Activated T-helper 1 cell treated with anti-CD3 and anti-CD28 coated beads, Interleukin-2, amount 50 U/mL, for 16 hours (primary cell): ENCODE measurements at places on chromosomes 4 and X.

- no peak for DNase-seq
Observed at GRCh38 chrX:17465201-17465600, 90.2 kb downstream of the NHS start.

DNA sequence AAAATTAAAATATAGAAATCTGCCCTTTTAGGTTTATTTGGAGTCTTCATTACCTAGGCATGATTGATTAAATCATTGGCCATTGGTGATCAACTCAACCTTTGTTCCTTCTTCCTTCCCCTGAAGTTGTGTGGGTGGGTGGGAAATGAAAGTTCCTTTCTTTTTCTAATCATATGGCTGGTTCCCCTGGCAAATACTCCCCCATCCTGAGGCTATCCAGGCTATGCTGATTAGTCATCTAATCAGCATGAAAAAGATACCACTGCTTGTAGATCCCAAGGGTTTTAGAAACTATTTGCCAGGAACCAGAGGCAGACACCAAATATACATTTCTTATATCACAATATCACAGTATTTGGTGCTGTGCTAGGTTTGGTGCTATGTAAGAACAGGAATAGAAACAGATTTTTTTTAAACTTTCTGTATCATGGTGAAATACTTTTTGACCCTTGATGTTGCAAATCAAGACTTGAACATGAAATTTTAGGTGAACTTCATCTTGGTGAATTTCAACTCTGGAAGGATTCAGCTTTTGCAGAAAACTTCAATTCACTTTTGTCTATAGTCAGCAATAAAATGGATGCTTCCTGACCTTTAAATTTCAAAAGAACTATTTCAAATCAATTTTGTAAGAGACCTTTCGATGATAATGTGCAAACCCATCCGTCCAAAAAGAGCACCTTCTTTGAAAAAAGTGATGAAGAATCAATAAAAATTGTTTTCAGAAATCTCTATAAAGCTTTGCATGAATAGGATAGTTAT is 71.1 kb downstream of the CCSER1 start:
- no peak for DNase-seq

DNA sequence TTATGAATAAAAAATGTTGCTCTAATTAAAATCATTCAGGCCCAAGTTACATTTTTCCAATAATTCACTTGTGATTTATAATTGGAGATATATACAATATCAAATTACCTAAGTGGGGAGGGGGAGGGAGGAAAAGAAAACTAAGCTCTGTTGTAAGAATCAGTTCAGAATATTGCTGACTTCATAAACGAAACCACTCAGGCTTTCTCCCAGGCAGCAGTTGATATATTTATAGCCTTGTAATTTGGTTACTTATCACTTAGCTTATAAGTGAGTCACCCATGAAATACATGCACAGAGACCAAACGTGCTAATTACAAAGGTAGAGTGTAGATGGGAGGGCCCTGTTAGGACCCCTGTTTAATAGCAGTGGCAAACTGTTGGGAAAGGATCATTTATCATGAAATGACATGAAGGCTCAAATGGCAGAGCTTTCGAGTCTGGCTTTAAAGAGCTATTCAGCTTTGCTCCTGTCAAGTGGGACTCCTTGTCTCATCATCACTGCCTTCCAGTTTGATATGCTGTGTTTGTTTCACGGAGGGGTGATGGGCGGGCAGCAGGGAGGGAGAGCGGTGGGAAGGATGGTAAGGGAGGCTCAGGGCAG is 105.6 kb upstream of the PGRMC2 start:
- DNase-seq = no peak

DNA sequence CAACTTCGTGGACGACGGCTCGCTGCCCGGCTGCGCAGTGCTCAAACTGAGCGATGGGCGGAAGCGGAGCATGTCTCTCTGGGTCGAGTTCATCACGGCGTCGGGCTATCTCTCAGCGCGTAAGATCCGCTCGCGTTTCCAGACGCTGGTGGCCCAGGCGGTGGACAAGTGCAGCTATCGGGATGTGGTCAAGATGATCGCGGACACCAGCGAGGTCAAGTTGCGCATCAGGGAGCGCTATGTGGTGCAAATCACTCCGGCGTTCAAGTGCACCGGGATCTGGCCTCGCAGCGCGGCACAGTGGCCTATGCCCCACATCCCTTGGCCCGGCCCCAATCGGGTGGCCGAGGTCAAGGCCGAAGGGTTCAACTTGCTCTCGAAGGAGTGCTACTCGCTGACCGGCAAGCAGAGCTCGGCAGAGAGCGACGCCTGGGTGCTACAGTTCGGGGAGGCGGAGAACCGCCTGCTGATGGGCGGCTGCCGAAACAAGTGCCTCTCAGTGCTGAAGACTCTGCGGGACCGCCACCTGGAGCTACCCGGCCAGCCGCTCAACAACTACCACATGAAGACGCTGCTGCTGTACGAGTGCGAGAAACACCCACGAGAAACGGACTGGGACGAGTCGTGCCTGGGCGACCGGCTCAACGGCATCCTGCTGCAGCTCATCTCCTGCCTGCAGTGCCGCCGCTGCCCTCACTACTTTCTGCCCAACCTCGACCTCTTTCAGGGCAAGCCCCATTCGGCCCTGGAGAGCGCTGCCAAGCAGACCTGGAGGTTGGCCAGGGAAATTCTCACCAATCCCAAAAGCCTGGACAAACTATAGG is 1.5 kb downstream of the MAB21L2 start:
- no peak for DNase-seq

DNA sequence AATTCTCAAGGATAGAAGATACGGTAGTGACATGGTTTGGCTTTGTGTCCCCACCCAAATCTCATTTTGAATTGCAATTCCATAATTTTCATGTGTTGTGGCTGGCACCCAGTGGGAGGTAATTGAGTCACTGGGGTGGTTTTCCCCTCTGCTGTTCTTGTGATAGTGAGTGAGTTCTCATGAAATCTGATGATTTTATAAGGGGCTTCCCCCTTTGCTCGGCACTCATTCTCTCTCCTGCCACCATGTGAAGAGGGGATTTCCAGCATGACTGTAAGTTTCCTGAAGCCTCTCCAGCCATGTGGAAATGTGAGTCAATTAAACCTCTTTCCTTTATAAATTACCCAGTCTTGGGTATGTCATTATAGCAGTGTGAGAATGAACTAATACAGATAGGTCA is 8.5 kb upstream of the SPANXN4 start:
- no peak for DNase-seq

DNA sequence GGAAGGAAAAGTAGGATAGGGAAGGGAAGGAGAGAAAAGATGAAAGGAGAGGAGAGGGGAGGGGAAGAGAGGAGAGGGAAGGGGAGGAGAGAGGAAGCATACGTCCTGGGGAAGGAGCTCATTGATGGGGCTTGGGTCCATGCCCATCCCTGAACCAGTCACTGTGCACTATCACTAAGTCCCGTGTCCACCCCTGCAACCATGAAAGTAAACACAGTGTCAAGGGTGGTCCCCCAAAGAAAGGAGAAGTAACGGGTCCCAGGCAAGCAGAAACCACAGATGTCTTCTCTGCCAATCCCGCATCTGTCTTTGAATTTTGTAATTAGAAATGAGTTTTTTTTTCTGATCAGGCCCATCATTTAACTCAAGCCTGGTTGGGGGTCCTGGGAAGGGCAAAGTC is 55.2 kb downstream of the LGI2 start:
- DNase-seq = no peak

DNA sequence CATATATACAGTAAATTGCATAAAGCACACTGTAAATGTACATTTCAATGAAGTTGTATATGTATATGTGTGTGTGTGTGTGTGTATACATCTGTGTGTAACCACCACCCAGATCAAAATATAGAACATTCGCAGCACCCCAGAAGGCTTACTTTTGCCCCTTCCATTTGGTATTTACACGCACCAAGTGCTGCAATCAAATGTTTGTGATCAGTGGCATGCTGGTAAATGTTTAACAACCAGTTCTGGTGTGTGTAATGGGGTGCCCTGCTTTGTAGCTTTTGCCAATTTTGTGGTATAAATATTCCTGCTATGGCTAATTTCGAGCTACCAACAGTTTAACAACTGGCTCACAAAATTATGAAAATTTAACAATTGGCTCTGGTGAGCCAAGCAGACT is 101.3 kb downstream of the RTL5 start:
- no peak for DNase-seq

DNA sequence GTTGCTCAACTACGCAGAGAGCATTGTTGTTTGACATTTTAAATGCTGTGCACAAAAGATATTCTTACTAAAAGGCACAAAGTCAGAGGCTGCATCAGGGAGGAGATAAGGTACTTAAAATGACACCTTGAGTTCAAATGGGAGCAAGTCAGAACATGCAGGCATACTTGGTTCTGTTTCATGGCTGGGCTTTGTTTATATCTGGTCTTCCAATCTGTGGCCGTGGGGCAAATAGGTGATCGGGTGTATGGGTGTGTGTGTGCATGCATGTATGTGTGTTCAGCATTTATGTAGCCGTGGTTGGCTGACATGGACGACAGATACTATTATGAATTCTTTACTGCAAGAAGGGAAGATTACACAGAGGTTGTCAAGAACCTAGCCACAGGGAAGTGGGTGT is 106.1 kb downstream of the RASL11B start:
- DNase-seq = no peak

GRCh38 chr4:39285111-39285795 is 80.9 kb downstream of the RFC1 start:
- no peak for DNase-seq

DNA sequence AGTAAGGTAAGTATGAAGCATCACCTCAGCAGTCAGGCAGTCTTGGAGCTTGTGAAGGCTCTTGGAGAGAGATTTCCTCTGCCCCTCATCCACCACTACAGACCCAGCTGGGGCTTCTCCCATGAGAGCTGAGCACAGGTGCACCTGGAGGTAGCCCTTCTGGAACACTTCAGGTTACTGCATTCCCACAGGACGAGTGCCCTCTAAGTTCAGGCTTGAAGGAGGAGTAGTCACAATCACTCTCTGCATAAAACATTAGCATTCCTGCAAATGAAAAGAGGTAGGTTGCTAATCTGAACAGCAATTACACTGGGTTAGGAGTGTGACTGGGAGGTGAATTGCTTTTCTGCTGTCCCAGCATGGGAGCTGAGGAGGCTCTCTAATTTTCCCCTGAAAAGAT is 308.8 kb downstream of the TEX13C start:
- DNase-seq = no peak

- no peak for DNase-seq
Observed at GRCh38 chrX:21781525-21781924, 23.6 kb upstream of the SMPX start.

GRCh38 chr4:143207555-143207954 is 22.8 kb downstream of the USP38 start:
- no peak for DNase-seq

DNA sequence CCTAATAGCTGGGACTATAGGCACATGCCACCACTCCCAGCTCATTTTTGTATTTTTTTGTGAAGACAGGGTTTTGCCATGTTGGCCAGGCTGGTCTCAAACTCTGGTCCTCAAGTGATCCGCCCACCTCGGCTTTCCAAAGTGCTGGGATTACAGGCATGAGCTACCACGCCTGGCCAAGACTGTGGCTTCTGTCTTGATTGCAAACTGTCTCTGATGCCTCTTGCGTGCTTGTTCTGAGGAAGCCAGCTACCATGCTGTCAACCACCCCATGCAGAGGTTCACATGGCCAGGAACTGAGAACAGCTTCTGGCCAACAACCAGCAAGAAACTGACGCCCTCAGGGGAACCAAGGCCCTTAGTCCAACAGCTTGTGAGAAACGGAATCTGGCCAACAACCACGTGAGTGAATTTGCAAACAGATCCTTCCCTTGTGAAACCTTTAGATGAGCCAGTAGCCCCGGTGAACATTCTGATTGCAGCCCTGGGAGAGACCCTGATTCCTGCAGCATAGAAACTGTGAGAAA is 71.2 kb downstream of the SUPT20HL2 start:
- no peak for DNase-seq

GRCh38 chr4:113209153-113209552 is 159.7 kb downstream of the ANK2 start:
- DNase-seq = no peak

DNA sequence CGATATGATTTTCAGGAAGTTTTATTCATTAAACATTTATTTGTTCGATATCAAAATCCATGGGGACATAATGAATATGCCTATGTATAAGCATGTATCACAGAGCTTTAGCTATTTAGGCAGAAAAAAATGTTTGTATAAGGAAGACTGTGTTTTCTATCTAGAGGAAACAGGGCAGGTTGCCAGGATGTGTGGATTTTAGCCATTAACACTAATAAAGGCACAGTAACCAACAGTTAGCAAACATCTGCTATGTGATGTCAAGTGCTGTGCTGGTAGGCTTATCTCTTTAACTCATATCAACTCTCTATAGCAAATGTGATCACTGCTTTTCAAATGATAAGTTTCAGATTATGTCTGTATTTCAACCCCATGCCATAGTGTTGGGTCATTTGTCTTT is 708.9 kb upstream of the HS3ST1 start:
- DNase-seq = no peak

GRCh38 chrX:147779173-147779572 is 132.5 kb upstream of the FMR1 start:
- DNase-seq = no peak

DNA sequence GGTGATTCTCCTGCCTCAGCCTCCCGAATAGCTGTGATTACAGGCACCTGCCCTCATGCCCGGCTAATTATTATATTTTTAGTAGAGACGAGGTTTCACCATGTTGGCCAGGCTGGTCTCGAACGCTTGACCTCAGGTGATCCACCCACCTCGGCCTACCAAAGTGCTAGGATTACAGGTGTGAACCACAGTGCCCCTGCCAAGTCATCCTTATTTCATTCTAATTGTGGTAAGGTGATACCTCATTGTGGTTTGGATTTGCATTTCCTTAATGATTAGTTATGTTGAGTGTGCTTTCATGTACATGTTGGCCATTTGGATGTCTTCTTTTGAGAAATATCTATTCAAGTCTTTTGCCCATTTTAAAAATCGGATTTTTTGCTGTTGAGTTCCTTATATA is 93.0 kb downstream of the USP9X start:
- no peak for DNase-seq

- DNase-seq = no peak
Observed at GRCh38 chr4:34039766-34040165, 2204.5 kb downstream of the ARAP2 start.

DNA sequence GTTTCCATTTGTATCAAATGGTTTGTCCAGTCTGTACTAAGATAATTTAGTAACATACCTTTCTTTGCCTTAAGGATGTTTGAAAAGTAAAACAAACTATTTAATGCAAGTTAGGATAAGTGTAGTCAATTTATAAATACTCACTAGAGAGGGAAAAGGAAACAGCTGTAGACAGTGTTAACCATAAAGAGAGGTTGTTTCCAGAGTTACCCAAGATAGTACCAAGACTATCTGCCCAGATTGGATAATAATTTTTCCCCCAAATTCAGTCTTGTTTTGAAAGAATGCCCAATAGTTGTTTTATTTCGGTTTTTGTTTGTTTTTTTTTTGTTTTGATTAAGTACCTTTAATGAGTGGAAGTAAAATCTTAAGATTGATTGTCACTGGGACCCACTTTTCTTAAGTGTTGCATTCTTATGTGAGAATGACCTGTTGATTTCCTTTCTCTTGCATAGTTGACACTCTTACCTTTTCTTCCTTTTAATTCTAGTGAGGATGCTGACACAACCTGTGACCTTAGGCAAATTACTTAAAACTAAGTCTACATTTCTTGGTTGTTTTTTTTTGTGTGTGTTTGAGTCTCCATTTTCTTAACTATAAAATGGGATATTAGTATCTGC is 12.8 kb downstream of the AFF1 start:
- no peak for DNase-seq

- DNase-seq = no peak
Observed at GRCh38 chr4:84925558-84925957, 40.9 kb downstream of the WDFY3 start.

- DNase-seq = no peak
Observed at GRCh38 chr4:41580007-41580406, 42.0 kb downstream of the LIMCH1 start.

- DNase-seq = no peak
Observed at GRCh38 chr4:71608678-71609071, 175.2 kb downstream of the GC start.
